CMK (cell line): ENCODE measurements at places on chromosomes 6 and 20.

- DNase-seq = no peak
These were observed 26.8 kb downstream of the PAQR8 start for GRCh38 chr6:52388790-52389189.

DNA sequence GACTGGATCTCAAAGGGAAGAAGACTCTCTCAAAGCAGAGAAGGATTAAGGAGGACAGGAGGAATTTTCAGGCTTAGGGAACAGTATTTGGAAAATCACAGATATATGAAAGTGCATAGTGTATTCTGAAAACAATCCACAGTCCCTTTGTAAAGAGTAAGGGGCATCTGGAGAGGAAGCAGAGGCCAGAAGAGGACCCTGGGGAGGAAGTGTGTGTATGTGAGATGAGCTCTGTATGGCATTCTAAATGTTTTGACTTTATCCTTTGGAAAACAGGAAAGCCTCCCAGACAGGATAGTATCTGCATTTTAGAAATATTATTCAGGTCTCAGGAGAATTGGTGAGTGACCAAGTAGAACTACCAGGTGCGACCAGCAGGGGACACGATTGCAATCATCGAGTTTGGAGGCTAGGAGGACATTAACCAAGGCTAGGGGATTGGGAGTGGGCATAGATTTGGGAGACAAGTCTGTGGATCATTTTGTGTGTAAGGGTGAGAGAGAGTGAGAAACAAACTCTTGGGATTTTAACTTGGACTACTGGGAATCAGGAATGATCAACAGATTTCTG is 38.3 kb upstream of the FAM184A start:
- no peak for DNase-seq

DNA sequence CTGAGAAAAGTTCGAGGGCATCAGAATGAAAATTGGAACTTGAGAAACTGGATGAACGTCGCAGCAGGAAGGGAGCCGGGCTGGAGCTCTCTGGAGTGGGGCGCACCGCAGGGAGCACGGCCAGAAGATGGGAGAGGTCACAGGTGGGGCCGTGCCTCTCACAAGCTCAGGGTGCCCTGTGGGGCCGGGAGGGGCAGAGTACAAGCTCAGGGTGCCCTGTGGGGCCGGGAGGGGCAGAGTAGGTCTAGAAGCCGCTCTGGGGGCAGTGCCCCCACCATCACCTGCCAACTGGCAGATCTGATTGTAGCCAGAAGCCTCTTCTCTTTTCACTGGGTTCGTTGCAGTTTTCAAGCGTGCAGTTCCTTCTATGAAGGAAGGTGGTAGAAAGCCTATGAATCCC is 61.1 kb upstream of the SNX9 start:
- no peak for DNase-seq

- DNase-seq = no peak
These were observed 107.9 kb downstream of the TSHZ2 start for GRCh38 chr20:53079828-53080686.

- DNase-seq = no peak
These were observed 7.5 kb upstream of the RAET1E start for GRCh38 chr6:149905371-149905910.

- DNase-seq = no peak
These were observed 155.0 kb downstream of the CDH26 start for GRCh38 chr20:60113024-60113724.

- DNase-seq = no peak
These were observed 30.2 kb upstream of the BCAS1 start for GRCh38 chr20:54100563-54100962.

DNA sequence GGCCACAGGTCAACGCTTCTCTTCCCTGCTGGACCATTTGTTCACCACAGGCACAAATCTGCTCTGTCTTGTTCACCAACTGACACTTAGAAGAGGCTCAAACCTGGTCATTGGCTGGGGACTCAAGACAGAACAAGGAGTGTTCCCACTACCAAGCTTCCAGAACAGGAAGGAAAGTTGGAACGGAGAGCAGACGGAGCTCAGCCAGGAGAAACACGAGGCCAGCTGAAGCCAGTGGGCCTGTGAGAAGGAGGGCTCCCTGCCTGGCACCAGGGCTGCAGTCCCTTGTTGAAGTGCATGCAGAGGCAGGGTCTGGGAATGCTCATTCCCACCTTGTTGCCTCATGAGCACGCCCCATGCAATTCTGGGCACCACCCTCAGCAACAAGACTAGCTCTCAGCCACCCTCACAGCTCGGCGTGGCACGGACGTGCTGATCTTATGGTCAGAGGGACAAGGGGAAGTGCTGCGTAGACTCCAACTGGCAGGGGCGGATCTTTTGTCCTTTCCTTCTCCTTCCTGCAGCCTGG is 236.6 kb upstream of the QKI start:
- DNase-seq = no peak

- DNase-seq = no peak
These were observed 75.9 kb downstream of the PHACTR3 start for GRCh38 chr20:59680148-59680650.

GRCh38 chr6:127198549-127198948 is 68.1 kb upstream of the RNF146 start:
- DNase-seq = no peak

DNA sequence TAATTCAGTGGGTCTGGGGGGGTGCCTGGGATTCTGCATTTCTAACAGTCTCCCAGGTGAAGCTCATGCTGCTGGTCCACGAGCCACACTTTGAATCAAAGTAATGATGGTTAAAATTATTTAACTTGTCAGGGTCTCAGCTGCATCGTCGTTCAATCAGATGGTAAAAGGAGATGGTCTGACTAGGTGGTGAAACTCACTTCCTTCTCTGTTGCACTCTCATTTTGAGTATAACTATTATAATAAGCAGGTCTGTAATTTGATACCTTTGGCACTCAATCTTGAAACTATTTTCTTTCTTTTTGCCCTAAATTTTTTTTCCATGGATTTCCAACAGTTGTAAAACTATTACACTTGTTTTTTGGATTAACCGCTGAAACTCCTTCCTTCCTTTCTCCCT is 292.5 kb downstream of the FARS2 start:
- DNase-seq = no peak

DNA sequence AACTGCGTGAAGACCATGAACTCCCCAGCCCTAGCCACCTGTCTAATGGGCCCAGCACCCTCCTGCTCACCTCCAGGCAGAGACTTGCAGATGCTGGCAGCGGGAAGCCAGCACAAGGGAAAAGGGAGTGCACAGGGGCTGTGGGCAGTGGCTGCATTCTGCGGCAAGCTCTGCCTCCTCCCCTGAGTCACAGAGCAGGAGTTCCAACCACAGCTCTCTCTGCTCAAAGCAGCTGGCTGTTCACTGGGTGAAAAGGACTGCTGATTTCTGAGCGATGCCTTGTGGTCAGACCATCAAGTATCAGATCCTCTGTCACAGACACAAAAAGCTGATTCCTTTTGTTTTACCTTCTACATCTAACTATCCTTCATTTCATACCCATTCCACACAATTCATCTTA is 10.5 kb downstream of the NKX2-2 start:
- no peak for DNase-seq

- no peak for DNase-seq
These were observed 149.9 kb upstream of the KCNG1 start for GRCh38 chr20:51172558-51173428.

GRCh38 chr6:11738661-11739375 is 39.8 kb downstream of the ADTRP start:
- no peak for DNase-seq

GRCh38 chr6:54719633-54720032 is 126.9 kb upstream of the FAM83B start:
- no peak for DNase-seq

- no peak for DNase-seq
These were observed 6.7 kb downstream of the PRDM13 start for GRCh38 chr6:99613409-99613704.

DNA sequence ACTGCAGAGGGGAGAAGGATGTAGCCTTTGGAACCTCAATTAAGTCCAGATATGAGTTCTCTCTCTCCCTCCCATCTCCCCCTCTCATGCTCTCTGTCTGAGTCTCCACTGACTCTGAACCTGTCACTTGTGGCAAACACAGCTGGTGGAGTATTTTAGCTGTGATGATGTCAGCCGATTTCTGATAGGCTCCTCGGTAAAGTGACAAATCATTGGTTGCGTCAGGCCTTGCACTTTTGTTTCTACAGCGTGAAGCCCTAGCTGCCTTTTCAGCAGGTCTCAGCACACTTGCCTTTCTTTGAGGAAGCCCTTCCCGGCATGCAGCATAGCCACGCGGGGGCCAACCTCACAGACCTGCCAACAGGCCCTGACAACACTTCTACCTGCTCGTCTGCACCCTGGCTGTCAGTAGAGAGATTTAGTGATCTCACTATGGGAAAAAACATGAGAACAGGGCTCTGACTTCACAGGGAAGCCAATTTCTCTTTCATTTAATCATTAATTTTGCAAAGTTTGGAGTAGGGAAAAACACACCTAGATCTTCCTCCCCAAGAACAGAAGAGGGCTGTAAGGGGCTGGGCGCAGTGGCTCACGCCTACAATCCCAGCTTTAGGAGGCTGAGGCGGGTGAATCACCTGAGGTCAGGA is 84.4 kb downstream of the GMPR start:
- no peak for DNase-seq

GRCh38 chr6:11778648-11779328 is at the start of gene ADTRP:
Gene ADTRP (minus strand): TSS chr6:11778803. CDS start chr6:11778759, 44 bp downstream.
- DNase-seq = no peak

DNA sequence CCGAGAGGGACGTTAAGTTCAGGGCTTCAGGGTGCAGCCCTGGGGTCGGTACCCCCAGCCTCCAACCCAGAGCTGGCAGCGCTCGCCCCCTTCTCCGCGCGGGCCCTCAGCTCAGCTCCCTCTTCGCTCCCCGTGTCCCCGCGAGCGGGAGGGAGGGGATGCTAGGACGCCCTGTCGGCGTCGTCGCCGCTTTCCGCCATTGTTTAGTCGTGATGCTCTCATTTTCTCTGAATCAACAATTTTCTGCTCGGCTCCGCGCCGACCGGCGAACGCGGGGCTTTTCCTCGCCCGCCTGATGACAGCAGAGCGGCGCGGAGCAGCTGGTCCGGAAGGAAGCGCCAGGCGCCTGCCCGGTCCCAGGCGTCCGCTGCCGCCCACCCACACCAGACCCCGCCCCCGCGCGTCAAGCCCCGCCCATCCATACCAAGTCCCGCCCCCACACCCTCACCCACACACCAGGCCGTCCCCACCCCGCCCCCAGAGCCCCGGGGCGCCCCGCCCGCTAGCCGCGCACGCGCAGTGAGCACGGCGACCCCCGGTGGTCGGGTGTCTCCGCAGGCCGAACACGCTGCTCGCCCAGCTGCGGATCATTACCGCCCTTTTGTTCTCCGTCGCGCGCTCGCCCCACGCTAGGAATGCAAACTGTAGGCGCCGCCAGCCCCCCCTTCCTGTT is 50.1 kb upstream of the SLC32A1 start:
- no peak for DNase-seq

DNA sequence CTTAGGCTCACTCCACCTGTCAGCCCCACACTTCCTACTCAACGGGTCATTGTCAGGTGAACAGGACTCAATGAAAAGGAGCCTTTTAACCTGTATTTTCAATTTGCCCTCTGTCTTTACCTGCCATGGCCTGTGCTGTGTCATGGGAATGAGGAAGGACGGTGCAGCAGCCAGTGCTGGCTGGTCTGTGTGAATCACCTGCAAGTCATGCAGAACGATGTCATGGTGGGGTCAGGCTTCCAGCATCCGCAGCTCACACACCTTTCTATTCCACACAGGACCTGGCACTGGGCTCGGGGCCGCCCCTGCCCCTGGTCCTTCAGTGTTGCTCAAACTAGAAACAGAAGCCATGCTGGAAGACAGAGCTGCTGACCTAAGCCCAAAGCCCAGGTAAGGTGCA is 188.7 kb upstream of the GMDS start:
- no peak for DNase-seq

DNA sequence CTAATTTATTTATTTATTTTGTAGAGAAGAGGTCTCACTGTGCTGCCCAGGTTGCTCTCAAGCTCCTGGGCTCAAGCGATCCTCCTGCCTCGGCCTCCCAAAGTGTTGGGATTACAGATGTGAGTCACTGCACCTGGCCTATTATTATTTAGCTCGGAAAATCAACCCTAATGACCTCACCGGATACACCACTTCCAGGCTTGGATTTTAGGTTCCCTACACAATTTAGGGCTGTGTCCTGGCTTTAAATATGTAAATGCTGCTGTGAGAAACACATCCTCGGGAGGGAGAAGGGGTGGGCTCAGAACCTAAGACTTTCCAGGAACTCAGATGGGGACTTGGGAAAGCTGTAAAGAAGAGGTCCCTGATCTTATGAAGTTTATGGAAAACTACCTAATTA is 51.0 kb upstream of the SLC32A1 start:
- no peak for DNase-seq

GRCh38 chr20:10271494-10272219 is 53.0 kb downstream of the SNAP25 start:
- no peak for DNase-seq

DNA sequence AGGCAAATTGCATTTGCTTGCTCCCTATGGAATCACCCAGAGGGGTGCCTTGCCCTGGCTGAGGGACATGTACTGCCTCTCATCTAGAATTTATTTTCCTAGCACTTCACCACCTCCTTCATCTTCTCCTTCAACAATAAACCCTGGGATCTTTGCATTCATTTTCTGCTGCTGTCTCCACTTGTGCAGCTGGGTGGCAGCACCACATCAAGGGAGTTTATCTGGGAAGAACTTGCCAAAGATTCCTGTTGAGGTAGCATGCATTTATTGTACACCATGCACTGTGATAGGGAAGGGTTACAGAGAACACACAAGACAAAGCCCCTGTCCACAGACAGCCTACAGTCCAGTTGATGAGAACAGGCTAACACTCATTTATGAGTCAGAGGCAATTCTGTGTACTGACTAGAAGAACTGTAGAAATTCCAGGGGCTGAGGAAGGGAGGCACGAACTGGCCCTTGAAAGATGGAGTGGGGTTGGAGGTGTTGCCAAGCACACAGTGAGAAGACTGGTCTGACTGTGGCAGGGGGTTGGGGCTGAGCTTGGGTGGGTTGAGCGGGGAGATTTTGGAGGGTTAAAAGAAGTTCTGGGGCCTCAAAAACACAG is 17.5 kb downstream of the C20orf173 start:
- DNase-seq = no peak

GRCh38 chr20:23613676-23614075 is 8.0 kb upstream of the CST9 start:
- no peak for DNase-seq
